ENCODE measurements at places on chromosomes 5 and 9.

- DNase-seq = no peak
These were observed 14.8 kb downstream of the PPP3R2 start for GRCh38 chr9:101579711-101580545.

DNA sequence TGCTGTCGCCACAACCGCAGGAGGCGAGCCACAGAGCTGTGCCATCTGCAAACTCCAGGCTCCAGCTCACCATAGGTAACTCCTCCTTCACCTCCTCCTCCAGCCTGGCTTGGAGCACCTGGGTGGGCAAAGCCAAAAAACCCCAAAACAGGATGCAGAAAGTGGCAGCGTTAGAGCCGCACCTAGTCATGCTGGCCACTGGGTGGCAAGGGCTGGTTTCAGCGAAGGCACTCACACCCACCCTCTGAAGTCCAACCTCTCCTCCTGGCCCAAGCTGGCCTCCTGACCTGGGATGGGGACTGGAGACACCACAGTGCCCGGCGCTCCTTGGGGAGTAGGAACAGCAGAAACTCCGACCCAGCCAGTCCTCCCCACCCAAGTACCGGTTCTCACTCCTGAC lies 28.7 kb upstream of the ZNF354B start:
- no peak for DNase-seq

DNA sequence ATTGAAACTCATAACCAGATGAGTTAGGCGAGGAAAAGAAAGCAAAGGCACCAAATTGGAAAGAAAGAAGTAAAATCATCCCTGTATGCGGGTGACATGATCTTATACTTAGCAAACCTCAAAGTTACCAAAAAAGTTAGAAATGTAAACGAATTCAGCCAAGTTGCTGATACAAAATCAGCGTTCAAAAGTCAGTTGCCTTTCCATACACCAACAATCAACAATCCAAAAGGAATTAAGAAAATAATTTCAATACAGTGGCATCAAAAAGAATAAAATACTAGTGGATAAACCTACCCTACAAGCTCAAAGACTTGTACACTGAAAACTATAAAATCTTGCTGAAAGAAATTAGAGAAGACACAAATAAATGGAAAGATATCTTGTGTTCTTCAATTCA lies 14.5 kb downstream of the OBP2B start:
- no peak for DNase-seq

DNA sequence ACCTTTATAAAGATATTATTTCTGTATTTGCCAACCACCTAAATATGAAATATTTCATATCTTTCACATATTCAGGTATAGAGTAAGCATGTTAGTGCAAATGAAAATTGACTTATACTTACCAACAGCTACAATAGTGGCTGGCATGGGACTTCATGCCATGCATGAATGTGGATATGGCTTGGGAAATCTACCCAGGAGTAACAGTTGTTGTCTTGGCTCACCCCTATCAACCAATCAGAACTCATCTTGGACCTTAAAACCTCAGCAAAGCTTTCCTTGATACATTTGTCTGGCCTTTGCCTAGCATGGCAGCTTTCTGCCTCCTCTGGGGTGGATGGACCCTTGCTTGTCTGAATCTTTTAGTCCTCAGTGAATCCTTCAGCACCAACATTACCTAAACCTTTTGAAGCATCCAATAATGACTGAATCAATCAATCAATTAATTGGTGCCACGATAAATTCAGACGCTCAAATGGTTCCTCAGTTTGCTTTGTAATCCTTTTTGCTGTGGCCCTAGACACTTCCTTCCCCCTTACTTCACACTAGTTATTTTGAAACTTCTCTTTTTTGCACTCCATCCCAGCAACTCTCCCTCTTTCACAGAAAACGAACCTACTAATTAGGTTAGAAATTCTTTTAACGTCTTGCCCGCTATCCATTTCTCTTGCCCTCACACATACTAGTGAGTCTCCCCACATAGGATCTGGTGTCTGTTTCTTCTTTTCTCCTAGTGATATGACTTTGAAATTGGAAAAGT lies 132.3 kb upstream of the ZNF608 start:
- no peak for DNase-seq

DNA sequence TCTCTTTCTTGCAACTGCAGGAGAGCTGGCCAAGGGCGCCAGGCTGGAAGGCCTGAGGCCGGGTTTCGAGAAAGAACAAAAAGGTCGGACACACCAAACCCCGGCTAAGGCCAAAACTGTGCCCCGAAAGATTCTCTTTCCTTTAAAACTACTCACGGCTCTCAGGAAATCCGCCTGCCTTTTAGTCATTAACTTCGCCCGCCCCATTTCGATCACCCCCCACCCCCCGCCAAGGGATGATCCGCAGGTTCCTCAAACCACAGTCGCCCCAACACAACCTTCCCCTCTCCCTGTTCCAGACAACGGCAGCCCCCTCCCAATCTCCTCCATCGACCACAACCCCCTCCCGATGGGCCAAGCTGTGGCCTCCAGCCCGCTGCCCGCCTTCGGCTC lies 536 bp downstream of the FEM1C start:
- DNase-seq = no peak

DNA sequence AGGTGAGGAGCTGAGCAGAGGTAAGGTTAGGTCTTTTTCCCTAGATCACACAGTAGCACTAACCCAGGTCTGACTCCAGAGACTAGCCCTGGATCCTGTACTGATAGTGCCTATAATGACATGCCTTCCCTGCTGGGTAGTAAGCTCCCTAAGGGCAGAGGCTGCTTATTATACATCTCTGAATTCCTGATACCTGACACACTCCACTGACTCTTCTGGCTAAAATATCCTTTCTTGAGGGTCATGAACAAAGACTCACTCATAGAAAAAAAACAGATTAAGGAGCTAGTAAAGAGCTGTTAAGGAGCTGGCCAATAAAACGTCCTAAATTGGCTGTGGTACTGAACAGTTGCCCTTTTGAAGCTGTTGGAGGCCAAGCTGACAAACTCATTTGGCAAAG lies 149.0 kb upstream of the ITGA1 start:
- no peak for DNase-seq

DNA sequence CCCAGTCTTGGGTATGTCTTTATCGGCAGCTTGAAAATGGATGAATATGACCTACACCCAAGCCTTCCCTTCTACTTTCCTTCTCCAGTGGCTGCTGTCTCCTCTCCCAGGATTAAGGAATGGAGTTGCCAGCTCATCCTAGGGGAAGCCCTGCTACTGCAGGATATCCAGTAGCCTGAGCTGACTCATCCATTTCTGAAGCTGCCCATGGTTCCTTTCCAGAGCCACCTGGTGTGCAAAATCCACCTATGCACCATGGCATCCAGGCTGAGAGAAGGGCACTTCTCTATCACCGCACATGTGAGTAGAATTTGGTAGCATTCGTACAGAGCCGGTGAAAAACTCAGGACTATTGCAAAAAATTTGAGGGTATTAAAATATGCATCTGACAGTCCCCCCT lies 290.8 kb downstream of the YTHDC2 start:
- DNase-seq = no peak

DNA sequence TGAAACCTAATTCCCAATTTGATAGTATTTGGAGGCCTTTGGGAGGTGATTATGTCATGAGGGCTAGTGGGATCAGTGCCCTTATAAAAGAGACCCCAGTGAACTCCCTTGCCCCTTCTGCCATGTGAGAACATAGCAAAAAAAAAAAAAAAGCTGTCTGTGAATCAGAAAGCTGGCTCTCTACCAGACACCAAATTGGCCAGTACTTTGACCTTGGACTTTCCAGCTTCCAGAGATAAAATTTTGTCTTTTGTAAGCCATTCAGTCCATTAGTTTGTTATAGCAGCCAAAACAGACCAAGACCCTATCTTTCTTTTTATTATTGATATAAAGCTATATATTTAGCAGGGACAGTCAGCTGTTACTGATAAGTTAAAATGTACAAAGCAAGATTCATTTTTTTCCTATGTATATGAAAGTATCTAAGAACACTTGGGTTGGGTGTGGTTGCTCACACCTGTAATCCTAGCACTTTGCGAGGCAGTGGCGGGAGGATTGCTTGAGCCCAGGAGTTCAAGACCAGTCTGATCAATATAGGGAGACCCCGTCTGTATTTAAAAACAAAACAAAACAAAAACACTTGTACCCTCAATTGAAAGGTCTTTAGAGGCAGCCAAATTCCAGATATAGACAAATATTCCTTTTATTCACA lies 8.1 kb upstream of the C5orf24 start:
- DNase-seq = peak; percentile 18

DNA sequence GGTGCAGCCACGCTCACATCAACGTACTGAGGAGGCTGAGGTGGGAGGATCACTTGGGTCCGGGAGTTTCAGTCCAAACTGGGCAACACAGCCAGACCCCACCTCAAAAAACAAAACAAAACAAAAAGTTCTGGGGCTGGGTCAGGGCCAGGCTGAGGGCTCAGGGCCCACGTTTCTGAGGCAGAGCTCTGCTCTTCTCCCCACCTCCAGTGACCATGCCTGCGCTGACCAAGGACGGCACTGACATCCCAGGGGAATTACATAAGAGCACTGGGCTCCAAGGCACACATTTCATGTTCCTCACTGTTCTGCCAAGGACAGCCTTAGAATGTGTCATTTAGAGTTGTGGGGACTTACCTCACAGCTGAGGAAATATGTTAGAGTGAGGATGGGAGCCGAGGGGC lies 40.4 kb upstream of the TESK1 start:
- no peak for DNase-seq

DNA sequence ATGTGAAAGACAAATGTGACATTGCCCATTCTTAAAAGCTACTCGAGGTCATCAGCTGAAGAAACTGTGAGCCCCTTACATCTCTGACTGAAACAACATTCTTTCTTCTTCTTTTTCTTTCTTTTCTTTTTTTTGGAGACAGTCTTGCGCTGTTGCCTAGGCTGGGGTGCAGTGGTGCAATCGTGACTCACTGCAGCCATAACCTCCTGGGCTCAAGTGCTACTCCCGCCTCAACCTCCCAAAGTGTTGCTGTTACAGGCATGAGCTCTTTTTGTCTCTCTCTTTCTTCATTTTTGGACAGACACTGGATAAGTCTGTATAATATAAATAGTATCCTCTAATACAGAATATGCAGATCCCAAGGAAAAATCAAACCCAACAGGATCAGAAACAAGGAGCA lies 263.7 kb upstream of the KLF9 start:
- DNase-seq = no peak

All from astrocyte (in vitro differentiated cells and primary cell).